Cerebellar nuclear complex (tissue), 1 donor: ENCODE measurements at places on chromosomes 5 and 9.

GRCh38 chr5:68041293-68041692 lies 174.3 kb upstream of the PIK3R1 start:
- no peak for DNase-seq

GRCh38 chr9:928363-929042 lies 48.0 kb upstream of the DMRT3 start:
- no peak for DNase-seq

GRCh38 chr5:42387563-42387962 lies 35.7 kb upstream of the GHR start:
- no peak for DNase-seq

DNA sequence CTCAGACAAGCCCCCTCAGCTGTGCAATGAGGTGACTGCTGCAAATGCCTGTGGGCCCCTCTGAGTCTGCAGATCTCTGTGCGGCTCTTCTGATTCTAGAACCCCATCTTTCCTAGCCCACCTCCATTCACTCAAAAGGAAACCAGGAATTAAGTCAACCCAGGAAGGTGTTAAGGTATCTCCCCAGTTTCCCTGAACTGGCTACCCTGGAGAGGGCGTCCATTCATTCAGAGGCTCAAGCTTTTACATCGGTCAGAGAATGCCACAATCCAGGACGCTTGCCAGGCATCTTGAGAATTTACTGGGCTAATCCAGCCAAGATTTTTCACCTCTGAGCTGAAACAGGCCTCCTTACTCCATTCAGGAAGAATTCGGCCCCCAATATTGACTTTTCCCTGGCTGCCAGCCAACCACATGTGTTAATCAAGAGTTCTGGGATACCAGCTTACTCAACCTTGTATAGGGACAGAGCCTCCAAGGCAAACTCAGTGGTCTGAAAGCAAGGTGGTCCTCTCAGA lies 889 bp upstream of the ADAMTS12 start:
- DNase-seq = no peak

DNA sequence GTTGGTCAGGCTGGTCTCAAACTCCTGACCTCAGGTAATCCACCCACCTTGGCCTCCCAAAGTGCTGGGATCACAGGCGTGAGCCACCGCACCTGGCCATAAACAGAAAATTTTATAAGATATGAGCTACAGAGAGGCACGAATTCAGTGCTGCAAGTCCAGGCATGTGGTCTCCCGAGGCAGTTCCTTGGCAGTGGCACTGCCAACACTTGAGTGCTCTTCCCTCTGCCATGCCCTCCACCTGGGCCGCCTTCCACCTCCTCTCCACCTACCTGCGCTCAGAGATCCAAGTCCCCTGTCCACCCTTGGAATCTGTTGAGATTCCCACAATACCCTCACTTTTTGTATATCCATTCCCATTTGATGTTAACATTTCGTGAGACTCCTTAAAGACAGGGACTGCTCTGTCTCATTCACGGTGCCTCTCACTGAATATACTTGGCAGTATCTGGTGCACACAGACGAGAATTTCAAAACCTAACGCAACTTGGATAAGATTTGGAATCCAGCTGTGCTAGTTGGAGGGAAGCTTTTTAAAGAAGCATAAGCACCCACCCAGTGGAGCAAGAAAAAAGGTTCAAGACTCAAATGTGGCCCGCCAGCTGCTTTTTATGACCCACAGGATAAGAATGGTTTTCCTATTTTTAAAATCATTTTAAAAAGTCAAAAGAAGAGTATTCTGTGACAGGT lies 68.3 kb downstream of the DCP2 start:
- DNase-seq = no peak

DNA sequence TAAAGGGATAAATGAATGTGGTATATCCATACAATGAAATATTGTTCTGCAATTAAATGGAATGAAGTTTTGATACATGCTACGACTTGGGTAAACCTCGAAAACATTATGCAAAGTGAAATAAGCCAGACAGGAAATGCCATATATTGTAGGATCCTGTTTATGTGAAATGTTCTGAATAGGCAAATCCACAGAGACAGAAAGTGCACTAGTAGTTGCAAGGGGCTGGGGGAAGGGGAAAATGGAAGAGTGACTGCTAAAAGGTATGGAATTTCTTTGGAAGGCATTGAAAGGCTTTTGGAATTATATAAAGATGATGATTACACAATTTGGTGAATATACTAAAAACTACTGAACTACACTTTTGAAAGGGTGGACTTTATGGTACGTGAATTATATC lies 97.0 kb downstream of the FOXD1 start:
- DNase-seq = no peak

DNA sequence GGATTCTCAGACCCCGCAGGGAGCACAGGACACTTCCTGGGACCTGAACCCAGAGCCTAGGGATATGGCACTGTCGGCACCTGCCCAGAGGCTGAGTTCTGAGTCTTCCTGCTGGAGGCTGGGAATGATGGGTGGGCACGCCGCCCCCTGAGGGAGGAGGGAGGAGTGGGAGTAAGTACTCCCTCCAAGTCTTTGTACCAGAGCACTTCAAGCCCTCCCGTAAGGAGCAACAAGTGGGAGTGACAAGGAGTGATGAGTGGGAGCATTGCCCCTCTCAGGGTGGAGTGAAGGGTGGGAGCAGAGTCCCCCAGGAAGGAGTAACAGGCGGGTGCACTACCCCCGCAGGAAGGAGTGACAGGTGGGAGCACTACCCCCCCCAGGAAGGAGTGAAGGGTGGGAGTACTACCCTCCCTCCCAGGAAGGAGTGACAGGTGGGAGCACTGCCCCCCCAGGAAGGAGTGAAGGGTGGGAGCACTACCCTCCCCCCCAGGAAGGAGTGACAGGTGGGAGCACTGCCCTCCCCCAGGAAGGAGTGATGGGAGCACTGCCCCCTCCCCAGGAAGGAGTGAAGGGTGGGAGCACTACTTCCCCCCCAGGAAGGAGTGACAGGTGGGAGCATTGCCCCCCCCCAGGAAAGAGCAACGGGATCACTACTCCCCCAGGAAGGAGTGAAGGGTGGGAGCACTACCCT lies 100.1 kb downstream of the CACNA1B start:
- no peak for DNase-seq

- DNase-seq = no peak
Measured at GRCh38 chr9:98811051-98811650, 3.7 kb downstream of the GALNT12 start.

DNA sequence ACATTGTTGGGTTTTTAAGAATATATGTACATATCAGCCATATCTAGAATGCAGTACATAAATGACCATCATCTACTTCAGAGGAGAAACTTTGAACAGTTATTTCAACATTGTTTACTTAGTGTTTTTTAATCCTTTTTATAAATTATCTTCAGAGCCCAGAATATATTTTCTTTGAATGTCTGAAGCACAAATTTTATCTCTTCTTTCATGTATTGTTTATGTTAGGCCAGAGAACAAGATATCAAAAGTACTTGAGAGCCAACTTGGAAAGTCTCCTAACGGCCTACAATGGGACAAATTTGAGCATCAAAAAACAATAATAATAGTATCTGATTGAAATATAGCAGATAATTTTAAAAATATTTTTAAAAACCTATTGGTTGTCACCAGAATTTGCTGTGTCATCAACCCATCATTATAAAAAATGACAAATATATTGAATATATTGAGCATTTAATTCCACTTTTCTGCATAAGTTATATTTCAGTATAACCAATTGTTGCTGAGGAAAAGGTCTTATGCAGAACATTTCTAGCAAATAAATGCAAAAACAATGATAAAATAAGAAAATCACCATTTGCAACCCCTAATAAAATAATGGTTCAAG lies 67.5 kb upstream of the CCNG1 start:
- no peak for DNase-seq

DNA sequence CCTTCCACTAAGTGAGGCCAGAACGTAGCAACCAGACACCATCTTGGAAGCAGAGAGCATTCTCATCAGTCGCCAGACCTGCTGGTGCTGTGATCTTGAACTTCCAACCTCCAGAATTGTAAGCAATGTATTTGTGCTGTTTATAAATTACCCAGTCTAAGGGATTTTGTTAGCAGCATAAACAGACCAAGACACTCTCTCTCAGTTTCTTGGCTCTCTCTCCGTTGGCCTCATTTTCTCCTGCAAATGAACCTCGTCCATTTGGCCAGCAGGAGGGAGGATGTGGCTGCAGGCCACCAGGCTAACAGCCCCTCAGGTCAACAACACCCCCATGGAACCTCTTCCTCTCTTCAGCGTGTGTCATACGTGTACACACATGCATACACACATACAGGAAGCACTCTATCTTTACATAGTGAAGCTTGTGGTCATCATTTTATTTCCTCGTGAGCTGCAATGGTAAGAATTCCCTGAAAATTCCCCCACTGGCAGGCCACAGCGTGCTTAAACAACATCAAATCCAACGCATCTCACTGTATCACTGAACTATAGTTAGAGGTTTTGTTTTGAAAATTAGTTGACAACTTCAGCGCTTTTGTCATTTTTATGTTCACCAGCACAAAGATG lies 62.8 kb upstream of the PPP1R26 start:
- no peak for DNase-seq

DNA sequence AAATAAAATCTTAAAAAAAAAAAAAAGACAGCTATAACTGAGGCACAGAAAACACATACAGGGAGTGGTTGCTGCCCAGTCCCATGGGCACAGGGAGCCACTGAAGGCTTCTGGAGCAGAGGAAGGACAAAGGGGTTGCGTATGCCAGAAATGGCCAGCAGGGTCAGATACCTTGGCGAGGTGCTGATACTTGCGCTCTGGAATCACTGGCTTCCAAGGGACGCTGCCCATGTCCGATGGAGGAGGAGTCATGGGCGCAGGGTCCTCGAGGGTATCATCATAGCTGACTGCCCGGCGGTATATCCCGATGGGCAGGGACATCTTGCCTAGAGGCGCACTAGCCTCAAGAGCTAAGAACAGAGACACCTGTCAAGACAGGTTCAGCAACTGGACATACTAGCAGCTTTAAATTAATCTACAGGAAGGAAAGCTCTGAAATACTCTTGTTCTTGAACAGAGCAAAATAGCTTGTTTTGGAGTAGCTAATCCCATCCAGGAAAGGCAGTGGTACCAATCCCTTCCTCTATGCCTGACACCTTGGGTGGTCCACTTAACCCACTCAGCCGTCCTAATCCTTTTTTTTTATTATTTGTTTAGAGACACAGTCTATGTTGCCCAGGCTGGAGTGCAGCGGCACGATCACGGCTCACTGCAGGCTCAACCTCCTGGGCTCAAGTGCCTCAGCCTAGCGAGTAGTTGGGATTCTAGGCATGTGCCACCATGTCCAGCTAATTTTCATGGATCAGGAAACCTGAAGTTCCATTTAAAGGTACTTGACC lies 6.0 kb downstream of the KIAA1191 start:
- DNase-seq = no peak

- DNase-seq = no peak
Measured at GRCh38 chr5:126525630-126526245, 69.3 kb downstream of the ALDH7A1 start.

DNA sequence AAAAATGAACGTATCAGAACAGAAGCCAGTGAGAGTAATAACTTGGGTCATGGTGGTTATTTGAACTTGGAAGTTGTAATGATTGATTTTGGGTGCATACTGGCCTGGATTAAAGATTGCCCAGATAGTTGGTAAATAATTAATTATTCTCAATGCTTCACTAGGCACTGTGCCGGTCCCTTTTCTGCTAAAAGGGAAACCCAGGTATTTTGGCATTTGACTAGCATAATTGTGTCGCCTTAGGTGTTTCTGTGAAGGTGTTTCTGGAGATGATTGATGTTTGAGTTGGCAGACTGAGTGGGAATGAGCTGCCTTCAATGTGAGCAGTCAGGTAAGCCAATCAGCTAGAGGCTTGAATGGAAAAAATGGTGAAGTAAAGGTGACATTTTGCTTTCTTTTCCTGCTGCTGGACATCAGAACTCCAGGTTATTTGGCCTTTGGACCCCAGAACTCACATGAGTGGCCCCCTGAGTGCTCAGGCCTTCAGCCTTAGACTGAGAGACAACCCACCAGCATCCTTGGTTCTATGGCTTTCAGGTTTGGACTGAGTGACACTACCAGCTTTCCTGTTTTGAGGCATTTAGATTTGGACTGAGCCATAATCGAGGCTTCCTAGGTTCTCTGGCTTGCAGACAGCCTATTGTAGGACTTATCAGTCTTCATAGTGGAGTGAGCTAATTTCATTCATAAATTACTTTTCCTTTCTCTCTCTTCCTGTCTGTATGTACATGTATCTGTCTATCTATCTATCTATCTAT lies 120.7 kb upstream of the PAPPA start:
- DNase-seq = no peak

DNA sequence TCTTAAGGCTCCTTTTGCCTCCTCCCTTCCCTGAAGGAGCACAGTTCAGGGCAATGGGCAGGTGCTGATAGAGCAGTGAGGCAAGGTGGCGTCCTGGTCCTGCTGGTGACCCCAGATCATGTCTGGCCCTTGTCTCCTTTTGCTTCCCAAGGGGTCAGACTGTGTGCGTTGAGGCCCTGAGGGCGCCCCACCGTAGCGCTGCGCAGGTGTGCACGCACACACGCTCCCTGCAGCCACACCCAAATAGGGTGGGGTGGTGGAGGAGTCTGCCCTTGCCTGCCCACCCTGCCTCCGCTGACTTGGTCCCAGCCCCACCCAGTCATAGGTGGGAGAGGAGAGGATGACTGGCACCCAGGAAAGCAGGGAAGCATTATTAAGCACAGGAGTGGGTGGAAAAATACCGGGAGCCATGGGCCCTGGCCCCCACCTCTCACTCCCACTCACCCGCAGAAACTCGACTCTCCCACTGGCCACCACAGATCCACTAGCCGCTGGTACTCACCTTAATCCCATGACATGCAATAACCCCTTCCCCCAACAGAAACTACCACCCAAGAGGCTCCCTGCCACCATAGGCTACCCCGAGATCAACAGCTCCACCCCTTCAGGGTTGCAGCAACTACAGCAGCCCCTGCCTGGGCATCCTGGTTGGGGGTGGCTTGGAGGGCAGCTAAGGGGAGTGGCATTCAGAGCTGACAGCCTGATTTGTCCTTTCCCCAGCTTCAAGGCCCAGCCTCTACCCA lies 16.7 kb downstream of the PDLIM4 start:
- DNase-seq = no peak

DNA sequence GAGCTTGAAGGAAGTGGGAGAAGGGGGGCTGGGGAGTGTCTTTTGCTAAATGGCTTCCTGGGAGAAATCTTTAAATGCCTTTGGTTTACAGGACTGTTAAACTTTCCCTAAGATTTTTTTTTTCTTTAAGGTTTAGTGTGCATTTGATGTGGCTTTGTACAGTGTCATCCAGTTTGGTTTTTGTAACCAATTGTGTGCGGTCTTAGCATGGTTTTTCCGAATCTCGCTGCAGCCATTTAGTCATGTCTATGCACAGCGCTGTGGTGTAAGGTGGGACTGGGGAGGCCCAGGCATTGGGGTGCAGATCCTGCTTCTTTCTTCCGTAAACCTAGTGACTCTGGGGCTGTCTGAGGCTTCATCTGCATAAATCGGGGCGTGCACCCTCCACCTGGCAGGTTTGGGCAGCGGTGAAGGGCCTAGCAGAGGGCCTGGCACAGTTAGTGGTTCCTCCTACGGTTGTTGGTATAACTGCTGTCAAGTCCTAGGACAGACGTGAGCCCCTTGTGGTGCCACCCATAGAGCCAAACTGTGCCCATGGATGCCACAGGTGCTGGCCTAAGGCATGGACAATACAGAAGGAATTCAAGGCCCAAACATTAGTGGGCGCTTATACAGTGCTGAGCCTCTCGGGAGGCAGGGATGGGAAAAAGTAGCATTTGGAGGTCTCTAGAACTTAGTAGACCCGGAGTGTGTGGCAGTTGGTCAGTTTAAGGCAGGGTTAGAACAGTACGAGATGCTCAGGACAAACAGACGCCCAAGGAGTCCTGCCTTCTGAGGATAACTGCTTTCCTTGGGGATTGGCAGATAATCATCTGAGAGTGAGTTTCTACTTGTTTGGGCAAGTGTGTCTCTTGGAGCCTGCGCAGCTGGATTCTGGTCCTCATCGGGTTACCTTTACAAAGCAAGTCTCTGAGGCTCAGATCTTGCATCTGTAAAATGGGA lies 1.5 kb downstream of the PRRC2B start:
- DNase-seq = no peak
